ENCODE measurements at places on chromosomes 16 and 17. TPM values are rescaled to one million over a fixed set of nuclear protein-coding genes. Genes with fewer than 3 reads are reported as not detected.

- DNase-seq: no peak
These were observed 617.0 kb upstream of the CDH5 start for GRCh38 chr16:65749506-65749905.

GRCh38 chr17:28993645-28994426 is 12.0 kb downstream of the SEZ6 start:
- no peak for DNase-seq

- DNase-seq: peak; percentile 30
These were observed 8.1 kb upstream of the KIFC3 start for GRCh38 chr16:57810197-57811031.

DNA sequence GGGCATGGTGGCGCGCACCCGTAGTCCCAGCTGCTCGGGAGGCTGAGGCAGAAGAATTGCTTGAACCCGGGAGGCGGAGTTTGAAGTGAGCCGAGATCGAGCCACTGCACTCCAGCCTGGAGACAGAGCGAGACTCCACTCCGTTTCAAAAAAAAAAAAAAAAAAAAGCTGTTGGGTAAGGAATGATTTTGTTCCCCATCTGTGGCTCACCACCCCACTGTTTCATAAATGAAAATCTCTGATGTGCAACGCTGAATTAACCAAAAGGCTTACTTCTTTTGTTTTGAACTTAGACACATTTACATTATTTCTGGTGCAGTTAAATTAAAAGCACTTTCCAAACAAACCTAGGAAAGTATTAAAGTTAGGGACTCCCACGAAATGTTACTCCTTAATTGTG is 1.2 kb upstream of the METTL9 start:
- no peak for DNase-seq

GRCh38 chr16:85990861-85991301 is 91.9 kb downstream of the IRF8 start:
- DNase-seq: no peak

GRCh38 chr16:49048557-49048956 is 233.1 kb downstream of the CBLN1 start:
- peak; percentile 12 for DNase-seq

Gene CLEC19A
- not detected for total RNA-seq

Gene ARHGAP44
- total RNA-seq: 16.4 TPM

Data from occipital lobe (tissue), 3 donors.